ENCODE measurements at places on chromosomes 11 and 22.
A peak's percentile ranks its signal among the peaks of the same experiment; 100 is the strongest.

GRCh38 chr22:17974087-17974486 is 50.3 kb downstream of the MICAL3 start:
- DNase-seq: no peak

- DNase-seq: no peak
These were observed 19.4 kb upstream of the MS4A6E start for GRCh38 chr11:60307507-60308195.

DNA sequence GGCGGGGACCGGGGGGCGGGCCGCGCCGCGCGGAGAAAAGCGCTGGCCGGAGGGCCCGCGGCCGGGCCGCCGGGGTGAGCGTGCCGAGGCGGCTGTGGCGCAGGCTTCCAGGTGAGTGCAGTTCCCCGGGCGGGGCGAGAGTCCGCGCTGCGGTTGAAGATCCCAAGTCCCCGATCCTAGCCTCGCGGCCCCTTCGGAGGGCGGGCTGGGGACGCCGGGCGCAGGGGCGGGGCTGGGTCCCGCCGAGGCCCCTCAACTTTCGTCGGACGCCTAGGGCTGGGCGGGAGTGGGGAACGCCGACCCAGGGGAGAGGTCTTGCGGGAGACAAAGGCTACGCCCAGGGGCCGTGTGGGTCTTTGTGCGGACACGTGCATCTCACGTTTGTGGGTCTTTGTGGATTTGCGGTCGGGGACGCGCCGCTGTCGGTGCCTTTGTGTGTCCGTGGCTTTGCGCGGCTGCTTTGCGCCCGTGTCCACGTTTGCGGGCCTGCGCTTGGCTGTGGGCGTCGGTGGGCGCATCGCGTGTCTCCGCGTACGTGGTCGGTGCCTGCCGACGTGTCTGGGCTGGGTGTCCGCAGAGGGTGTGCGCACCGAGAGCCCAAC is at the start of gene TSKU:
Gene TSKU (plus strand): TSS at position 63 of the 602 bp plus-strand sequence. CDS start 12,261 bp downstream, outside the sequence.
- DNase-seq: peak; percentile 81

DNA sequence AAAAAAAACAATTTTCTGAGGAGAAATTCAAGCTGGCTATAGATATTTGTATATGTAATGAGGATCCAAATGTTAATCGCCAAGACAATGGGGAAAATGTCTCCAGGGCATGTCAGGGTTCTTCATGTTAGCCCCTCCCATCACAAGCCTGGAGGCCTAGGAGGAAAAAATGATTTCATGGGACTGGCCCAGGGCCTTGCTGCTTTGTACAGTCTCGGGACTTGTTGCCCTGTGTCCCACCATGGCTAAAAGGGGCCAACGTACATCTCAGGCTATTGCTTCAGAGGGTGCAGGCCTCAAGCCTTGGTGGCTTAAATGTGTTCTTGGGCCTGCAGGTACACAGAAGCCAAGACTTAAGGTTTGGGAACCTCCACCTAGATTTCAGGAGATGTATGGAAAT is 62.1 kb upstream of the SLC5A12 start:
- no peak for DNase-seq

- no peak for DNase-seq
These were observed 63.3 kb upstream of the RTL6 start for GRCh38 chr22:44561139-44561840.

DNA sequence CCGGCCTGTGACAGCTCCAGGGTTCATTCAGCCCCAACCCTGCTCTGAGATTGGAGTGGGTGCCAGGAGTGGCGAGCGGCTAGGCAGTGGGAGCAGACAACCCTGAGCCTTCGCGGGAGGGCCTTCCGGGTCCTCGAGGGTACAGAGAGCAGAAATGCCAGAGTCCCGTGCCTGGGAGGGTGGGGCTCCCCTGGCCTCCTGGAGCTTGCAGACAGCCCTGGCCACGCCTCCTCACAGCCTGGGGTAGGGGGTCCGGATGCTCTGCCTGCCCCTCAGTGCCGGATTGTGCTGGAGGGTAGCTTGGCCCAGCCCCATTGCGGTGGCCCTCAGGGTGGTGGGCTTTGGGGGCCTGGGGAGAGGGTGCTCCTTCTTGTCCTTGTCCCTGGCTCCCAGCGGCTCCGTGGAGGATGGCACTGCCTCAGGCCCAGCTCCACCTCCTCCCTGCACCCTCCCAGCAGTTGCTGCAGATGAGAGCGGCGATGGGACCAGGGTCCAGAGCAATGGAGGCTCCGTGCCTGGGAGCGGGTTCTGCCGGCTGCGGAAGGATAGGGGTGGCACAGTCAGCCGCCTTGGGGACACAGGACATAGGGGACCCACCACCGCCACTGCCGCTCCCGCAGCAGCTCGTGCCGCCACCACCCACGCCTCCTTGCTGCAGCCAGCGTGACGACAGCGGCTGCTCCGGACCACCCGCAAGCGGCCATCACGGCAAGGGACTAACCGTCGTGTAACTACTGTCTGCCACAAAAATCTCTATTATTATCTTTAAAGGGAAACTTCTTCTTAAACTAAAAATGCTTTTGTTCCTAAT is 34.9 kb upstream of the OR10G7 start:
- DNase-seq: peak; percentile 44

GRCh38 chr11:115721296-115721995 is 217.2 kb upstream of the CADM1 start:
- no peak for DNase-seq

DNA sequence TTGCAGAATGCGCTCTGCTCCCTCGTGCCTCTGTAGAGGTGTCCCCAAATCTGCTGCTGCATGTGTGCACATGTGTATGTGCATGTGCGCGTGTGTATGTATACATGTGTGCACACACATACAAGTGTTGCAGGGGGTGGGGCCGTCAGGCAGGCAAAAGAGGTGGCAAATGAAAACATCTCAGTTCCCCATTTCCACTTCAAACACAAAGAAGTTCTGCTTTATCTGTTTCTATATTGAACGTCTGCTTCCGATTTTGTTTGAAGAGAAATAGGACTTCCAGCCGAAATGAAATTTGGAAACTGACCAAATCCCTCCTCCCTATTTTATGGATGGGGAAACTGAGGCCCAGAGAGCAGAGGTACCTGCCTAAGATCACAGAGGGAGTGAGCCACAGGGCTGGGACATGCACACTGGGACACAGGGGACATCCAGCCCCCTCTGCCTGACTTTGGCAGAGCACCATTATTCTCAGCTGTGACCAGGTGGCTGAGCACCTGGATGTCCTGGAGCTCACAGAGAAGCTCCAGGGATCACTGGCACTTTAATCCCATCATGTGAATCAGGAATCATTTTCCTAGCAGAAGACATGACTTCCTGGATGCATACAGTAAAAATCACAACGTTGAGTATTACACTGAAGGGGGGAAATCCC is 41.2 kb upstream of the ALX4 start:
- DNase-seq: no peak

DNA sequence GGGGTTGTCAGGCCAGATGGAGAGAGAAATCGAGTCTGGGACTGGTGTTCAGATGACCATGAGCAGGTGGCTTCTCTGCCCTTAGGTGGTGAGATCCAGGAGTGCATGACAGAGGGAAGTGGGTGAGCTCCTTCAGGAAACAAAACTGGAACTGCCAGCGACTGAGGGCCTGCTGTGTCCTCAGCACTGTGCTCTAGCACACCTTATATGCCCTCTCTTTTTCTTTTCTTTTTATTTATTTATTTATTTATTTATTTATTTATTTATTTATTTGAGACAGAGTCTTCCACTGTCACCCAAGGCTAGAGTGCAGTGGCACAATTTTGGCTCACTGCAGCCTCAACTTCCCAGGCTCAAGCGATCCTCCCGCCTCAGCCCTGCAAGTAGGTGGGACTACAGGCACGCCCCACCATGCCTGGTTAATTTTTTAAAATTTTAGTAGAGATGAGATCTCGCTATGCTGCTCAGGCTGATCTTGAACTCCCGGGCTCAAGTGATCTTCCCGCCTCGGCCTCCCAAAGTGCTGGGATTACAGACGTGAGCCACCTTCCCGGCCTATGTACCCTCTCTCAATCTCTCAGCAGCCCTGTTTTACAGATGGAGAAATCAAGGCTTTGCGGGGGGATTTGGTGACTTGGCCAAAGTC is 14.8 kb upstream of the RASD2 start:
- no peak for DNase-seq

DNA sequence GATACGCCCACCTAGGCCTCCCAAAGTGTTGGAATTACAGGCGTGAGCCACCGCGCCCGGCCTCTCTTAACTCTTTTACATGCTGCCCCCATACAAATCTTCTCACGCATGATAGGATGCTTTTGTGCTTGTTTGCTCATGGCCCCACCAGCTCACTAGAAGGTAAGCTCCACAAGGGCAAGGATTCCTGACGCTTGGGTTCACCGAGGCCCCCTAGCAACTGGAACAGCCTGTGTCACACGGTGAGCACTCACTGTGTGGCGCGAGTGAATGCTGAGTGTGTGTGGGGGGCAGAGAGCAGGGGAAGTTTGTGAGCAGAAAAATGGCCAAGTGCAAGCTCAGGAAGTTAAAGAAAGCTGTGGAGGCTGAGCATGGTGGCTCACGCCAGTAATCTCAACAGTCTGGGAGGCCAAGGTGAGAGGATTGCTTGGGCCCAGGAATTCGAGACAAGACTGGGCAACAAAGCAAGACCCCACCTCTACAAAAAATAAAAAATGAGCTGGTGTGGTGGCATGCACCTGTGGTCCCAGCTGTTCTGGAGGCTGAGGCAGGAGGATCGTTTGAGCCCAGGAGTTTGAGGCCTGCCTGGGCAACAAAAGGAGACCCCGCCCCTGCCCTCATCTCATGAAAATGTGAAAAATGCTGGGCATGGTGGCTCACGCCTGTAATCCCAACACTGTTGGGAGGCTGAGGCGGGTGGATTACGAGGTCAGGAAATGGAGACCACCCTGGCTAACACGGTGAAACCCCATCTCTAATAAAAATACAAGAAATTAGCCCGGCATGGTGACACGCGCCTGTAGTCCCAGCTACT is 2.3 kb downstream of the BAD start:
- no peak for DNase-seq

- DNase-seq: peak; percentile 69
These were observed 16.9 kb upstream of the C22orf42 start for GRCh38 chr22:32175683-32176644.

- no peak for DNase-seq
These were observed 95.8 kb downstream of the SWAP70 start for GRCh38 chr11:9759519-9760192.

- DNase-seq: no peak
These were observed 1212.5 kb downstream of the LRRC4C start for GRCh38 chr11:40246983-40247382.

DNA sequence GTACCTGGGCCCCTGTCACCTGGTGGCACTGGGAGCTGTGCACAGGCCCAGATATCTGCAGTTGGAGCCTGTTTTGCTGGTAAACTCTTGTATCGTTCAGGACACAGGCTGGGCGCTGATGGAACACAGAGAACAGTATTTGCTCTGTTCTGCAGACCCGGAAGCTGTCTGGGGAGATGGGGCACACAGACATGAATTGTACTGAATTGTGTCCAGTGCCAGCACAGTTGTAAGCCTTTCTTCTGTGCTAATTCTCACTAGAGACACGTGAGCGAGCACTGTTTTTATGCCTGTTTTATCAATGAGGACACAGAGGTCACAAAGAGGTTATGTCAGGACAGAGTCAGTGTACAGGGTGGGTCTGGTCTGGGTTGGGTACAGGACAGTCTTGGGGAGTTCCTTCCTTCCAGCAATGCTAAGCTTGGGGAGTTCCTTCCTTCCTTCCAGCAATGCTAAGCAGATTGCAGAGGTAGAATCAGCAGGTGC is 24.4 kb upstream of the ACR start:
- no peak for DNase-seq

- no peak for DNase-seq
These were observed 52.3 kb downstream of the SIK3 start for GRCh38 chr11:117045956-117046355.

GRCh38 chr11:48125866-48126265 is 90.7 kb upstream of the OR4B1 start:
- no peak for DNase-seq

- DNase-seq: no peak
These were observed 27.3 kb downstream of the RRP7A start for GRCh38 chr22:42492323-42492690.

- no peak for DNase-seq
These were observed 19.6 kb downstream of the RPL3 start for GRCh38 chr22:39299829-39300178.

- DNase-seq: no peak
These were observed 57.7 kb upstream of the EP300 start for GRCh38 chr22:41034706-41035105.

GRCh38 chr11:72947229-72947628 is 133.0 kb downstream of the ATG16L2 start:
- no peak for DNase-seq

DNA sequence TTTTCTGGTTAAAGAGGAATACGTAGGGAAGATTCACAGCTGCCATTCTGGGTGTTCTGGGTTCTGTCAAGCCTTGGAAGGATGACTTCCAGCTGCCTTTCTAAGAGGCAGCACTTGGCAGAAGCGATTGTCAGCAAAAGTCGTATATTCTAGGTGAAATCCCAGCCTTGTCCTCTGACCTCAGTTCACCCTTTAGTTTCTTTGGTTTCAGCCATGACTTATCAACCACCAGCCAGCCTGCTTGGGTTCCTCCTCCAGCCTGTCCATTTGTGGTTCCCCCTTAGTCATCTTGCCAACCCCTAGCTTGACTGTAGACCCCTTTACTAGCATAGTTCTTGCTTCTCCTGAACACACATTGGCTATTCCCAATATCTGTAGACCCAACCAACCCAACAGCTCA is 102.3 kb upstream of the CD44 start:
- no peak for DNase-seq

GRCh38 chr11:95456714-95457491 is 225.9 kb upstream of the SESN3 start:
- no peak for DNase-seq

GRCh38 chr11:114281388-114281956 is 14.7 kb upstream of the NNMT start:
- DNase-seq: no peak

DNA sequence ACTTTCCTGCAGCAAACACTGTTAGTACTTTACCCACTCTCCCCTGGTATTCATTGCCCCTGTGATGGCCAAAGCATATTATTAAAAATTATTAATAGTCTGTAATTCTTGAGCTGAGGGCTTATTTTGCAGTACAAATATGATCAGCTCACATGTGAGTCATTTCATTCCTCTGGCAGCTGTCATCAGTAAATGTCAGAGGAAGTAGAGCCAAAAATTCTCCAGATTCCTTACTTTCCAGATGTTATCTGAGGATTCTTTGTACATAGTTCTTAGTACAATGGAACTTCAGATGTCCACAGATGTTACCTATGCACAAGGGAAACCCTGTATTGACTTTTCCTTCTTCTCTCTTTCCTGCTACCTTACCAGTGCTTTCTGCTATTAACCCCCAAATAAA is 12.5 kb downstream of the OR5B3 start:
- no peak for DNase-seq

- no peak for DNase-seq
These were observed 38.4 kb upstream of the PHF21A start for GRCh38 chr11:46159680-46160079.

- no peak for DNase-seq
These were observed 2.9 kb upstream of the CTSC start for GRCh38 chr11:88340366-88340935.

Data from H9 (cell line).